ENCODE measurements at places on chromosomes 6 and 20.

DNA sequence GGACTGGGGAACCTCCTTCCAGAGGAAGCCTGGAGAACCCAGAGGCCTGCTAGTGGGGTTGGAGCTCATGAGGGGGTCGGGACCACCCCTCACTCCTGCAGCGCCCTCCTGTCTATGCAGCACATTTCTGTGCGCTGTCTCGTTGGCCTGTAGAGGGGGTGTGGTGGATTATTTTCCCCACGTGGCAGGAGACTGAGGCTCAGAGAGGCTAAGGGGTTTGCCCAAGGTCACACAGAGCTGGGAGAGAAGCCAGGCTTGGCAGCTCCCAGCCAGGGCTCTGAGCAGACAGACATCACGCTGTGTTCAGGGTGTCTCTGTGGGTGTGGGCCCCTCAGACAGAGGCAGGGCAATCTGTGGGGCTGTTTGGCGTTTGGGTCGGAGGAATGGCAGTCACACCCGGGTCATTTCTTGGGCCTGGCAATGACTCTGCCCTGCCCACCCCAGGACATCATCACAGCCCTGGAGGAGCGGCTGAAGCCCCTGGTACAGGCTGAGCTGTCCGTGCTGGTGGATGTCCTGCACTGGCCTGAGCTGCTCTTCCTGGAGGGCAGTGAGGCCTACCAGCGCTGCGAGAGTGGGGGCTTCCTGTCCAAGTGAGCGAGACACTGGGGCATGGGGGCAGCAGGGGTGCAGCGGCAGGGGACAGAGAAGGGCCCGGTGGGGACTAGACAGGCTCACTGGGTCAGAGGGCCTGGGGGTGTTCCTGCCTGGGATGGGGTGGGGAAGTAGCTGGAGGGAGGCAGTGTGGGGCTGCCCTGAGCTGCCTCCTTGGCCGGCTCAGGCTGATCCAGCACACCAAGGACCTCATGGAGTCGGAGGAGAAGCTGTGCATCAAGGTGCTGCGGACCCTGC is 27.7 kb downstream of the UQCC2 start:
- no peak for DNase-seq

DNA sequence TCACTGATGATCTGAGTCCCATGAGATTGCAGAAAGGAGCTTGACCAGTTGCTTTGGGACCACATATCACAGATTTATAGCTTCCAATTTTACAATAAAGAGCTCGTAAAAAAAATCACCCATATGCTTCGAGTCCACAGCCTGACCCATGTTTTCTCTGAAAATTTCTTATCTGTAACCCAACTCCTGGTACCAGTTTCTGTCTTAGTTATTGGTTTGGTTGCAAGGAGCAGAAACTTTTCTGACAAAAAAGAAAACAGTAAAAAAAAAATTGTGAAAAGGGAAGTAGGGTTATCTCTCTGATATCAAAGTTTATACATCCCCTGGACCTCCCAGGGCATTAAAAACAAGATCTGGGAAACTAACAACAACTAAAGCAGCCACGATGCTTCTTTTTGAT is 30.8 kb upstream of the BPIFA2 start:
- DNase-seq, result no peak

DNA sequence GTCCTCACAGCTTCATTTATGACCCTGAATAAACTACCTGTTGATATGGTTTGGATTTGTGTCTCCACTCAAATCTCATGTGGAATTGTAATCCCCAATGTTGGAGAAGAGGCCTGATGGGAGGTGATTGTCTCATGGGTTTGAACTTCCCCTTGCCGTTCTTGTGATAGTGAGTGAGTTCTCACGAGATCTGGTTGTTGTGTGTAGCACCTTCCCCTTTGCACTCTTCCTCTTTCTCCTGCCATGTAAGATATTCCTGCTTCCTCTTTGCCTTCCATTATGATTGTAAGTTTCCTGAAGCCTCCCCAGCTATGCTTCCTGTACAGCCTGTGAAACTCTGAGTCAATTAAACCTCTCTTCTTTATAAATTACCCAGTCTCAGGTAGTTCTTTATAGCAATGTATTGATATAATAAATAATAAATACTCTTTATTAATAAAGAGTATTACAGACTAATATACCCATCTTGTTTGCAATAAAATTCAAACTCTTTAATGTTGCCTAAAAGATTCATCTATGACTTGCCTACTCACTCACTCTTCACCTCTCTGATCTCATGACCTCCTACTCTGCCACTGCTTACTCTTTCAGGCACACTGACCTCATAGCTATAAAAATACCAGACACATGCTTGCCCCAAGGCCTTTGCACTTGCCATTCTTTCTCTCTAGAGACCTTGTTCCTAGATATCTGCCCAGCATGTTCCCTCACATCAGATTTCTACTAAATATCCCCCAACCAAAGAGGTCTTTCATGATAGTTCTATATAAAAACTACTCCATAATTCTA is 256.4 kb upstream of the MARCKS start:
- DNase-seq, result no peak

GRCh38 chr6:170459451-170459850 is 93.7 kb downstream of the PSMB1 start:
- DNase-seq, result no peak

DNA sequence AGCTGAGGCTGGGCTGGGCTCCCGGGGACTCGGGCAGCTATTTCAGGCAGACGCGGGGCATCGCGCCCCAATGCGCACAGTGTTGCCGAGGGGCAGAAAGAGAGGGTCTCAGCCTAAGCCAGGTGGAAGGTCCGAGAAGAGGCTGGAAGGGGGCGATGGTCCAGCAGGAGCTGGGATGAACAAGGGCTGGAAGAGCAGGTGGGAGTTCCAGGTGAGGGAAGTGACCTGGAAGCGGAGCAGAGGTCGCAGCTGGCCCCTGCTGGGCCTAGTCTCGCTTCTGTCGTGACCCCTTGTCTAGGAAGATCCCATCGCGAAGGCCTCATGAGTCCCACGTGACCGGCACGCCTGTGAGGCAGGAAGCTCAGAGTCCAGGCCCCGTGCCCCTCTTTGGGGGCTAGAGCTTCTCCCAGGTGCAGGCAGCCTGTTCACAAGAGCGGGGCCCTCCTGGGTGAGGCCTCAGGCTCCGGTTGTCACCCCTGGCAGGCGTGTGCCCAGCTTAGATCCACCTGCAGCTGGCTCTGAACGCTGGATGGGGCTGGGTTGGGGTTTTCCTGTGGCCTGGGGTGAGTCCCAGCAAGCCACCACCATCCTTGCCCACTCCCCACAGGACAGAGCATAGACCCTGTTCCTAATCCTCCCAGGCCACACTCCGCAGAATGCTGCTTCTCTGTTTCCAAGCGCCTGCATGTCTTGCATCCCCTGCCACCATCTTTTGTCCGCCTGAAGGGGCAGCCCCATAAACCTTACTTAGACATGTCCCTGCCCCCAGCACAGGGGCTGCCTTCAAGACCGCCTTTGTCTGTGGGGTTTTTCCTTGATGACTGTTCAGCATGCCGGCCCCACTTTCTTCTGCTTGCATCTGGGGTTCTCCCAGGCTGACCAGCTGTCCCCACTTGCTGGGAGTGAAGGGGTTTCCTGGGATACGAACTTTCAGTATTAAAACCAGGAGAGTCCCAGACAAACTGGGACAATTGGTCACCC is 15.1 kb downstream of the SLC22A3 start:
- no peak for DNase-seq

DNA sequence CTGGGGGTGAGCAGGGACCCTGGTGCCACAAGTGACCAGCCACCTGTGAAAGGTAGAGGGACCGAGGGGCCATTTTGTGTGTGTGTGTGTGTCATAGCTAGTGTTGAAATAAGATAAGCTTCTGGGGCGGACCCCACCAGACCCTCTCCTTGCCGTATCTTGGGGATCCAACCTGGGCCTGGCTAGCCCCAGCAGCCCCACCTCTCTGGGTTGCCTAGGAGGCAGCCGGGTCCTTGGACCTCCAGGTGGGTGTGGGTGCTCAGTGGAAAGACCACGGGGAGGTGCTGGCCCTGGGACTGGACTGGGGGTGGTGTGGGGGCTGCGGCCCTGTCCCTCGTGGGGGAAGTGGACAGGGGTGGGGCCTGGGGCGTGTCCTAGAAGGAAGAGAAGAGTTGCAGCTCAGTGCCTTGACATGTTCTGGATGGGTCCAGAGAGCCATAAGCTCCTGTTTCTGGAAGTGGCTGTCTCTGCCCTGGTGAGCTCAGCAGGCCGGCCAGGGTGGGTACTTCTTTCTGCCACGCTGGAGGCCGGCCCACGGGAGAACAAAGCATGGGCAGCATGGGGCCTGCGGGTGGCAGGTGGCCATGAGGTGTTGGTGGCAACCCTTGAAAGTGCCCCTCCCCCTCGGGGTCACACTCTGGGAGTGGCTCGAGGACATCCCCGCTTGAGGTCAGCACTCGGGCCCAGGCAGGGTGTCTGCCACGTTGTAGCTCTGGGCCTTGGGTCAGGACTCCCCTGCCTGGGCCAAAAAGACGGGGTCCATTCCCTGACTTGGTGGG is 8.4 kb downstream of the RBBP8NL start:
- no peak for DNase-seq

- DNase-seq, result no peak
These were observed 252.0 kb downstream of the TBX18 start for GRCh38 chr6:84512391-84512790.

DNA sequence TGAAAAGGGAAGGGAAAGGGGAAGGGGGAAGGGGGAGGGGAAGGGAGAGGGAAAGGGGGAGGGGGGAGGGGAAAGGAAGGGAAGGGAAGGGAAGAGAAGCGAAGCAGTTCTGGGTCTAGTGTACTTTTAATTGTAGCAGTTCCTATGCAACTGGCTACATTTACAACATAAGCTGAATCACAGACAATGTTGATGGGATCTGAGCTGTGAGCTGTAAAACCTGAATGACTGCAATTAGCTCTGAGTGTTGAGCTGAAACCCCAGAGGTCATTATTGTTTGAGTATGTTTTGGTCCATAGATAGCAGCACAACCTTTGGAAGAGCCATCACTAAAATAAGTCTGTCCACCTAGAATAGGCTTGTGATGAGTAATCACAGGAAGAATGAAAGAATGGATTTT is 7.2 kb upstream of the ABHD12 start:
- DNase-seq, result no peak

GRCh38 chr20:35306931-35307517 is 14.8 kb upstream of the FAM83C start:
- no peak for DNase-seq

- no peak for DNase-seq
These were observed 263.0 kb downstream of the PAX1 start for GRCh38 chr20:21968486-21968885.

- no peak for DNase-seq
These were observed 24.9 kb downstream of the CHRNA4 start for GRCh38 chr20:63336232-63336752.

GRCh38 chr20:24089576-24089975 is 101.0 kb upstream of the GGTLC1 start:
- no peak for DNase-seq

- no peak for DNase-seq
These were observed 277.7 kb upstream of the ECI2 start for GRCh38 chr6:4413073-4413472.

GRCh38 chr6:143233554-143234285 is 173.0 kb downstream of the AIG1 start:
- DNase-seq, result no peak

DNA sequence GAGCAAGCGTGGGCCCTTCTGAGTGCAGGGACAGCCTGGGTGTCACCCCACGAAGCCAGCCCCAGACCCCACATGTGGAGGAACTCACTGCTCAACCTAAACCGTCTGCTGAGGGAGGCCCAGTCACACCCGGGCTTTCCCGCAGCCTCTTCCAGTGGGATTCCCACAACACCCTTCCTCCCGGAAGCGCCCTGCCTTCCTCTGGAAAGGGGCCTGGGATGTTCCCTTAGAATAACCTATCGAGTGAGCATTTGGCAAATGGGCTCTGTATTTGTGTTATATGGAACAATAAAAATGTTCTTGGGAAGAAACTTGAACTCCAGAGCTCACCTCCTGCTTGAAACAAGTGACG is 100.0 kb upstream of the DUSP22 start:
- DNase-seq, result no peak

DNA sequence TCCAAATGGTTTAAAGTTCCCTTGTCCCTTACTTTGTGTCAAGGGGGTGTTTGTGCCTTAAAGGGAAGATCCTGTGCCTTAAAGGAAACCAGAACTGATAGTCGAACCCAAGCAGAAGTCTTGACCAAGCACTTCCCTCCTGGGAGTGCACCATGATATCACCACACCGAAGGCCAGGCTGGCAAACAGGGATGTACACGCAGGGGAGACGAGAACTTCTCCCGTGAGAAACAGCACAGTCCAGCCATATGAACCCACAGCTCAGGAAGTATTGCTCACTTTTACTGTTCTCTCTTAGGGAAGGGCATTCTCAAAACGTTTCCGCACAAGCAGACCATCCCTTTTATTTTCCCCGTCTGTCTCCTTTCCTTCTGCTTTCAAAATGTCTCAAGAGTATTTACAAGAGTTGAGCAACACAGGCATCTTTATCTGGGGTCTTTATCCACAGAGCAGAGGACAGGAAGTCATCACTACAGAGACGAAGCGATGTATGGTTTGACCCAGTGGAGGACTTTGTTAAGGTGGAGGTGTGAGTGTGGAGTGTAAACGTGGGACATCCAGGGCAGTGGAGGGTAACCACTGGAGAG is 12.8 kb upstream of the SERPINB1 start:
- no peak for DNase-seq

DNA sequence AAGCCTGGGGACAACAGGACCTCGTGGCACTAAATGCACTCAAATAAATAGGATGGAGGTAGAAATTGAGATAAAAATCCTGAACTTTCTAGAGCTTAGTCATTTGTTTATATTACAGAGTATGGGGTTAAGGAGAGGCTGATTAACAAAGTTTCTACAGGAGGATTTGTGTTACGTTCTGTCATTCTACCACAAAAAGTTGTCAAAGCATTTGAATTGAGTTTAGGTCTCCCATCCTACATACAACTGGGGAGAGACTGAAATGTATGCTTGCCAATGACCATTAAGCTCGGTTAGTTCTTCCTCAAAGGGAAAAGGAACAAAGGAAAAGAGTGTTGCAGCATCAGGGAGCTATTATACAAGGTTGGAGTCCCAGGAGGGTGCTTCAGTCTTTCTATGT is 597.9 kb downstream of the COL12A1 start:
- DNase-seq, result no peak

- no peak for DNase-seq
These were observed 778.5 kb downstream of the MAFB start for GRCh38 chr20:39910536-39910935.

- DNase-seq, result no peak
These were observed 23.1 kb downstream of the JARID2 start for GRCh38 chr6:15269011-15269410.

DNA sequence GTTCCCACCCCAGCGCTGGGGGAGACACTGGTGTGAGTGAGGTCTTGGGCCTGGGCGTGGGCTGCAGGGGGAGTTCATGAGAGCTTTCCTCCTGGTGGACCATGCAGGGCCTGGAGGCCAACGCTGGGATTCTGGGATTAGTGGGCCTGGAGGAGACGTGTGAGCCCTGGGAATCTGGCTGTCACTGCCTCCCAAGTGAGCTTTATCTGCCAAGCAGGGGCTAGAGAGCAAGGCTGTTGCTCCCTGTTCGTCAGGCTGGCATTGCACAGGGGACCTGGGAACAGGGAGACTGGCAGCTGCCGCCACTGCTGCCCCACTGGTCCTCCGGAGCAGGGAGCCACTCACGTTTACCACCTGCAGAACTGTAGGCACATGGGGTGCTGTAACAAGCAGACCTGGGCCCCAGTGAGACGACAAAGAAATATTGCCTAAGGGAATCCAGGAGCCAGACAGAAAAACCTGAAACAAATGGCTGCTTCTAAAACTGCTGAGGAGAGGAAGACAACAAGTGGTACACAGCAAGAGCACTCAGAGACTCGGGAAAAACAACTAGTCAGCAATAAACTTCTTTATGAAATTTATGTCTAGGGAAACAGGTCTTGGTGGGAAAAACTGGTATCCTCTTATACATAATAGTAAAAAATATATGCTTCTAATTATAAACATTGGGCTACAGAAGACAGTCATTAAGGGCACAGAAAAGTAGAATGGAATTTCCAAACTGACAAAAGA is 45.2 kb downstream of the PPP1R3G start:
- DNase-seq, result no peak

GRCh38 chr6:87029711-87030314 is 65.1 kb downstream of the CGA start:
- no peak for DNase-seq

Data from activated T-helper 1 cell treated with anti-CD3 and anti-CD28 coated beads, Interleukin-2, amount 50 U/mL, for 16 hours (primary cell).